NCI-H2081 (cell line): ENCODE measurements at places on chromosomes 3 and 15.

DNA sequence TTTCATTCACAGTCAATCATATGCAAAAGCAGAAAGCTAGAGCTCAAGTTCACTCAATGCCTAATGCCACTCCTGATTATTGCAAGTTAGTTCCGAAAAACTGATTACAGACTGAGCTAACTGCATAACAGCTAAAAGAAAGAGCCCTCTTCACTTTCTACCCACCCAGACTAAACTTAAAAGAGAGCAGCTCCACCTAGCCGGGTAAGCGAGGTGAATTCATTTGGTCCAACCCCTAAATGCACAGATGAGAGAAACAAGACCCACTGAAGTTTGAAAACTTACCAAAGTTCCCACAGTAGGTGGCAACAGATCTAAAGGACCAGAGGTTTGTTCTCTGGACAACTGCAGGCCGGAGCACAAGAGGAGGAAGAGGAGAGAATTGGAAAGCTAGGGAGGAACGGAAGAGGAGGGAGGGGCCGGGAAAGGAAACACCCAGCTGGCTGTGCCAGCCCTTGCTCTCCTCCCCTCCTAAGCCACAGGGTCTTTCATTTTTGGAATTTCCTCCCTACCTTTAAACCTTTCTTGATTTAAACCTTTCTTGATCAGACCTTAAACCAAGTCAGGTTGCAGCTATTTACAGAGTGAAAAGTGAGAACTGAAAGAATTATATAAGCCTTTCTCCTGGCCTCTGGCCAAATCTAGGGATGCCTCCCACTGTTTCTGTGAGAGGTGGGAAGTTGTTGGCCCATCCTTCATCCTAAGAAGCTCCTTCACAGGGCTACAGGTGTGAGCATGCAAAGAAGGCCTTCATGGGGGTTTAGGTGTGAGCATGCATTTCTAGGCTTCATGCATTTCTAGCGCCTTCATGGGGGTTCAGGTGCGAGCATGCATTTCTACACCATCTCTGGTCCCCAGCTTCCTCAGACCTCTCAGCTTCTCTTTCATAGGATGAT is 114.7 kb upstream of the LMOD3 start:
- no peak for DNase-seq

DNA sequence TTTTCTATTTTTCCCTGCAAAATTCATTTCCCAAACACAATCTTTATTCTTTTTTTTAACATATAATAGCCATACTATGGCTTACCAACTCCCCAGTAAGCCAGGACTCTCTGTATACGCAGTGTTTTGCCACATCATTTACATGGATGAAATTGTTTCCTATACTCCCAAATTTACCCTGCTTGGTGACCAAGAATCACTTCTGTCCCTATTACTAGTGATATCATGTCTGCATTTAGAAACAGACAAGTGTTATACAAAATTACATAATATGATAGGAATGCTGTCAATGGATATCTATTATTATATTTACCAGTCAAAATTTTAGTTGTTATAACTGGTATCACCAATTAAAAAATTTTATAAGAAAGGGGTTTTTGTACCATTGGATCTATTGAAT is 77.8 kb downstream of the LIPC start:
- no peak for DNase-seq

GRCh38 chr15:27683121-27683520 is 416.0 kb downstream of the OCA2 start:
- DNase-seq = no peak

- DNase-seq = no peak
Observed at GRCh38 chr3:149307435-149307783, 26.0 kb downstream of the TM4SF18 start.

GRCh38 chr3:96966181-96966929 is 152.0 kb downstream of the EPHA6 start:
- DNase-seq = no peak

- no peak for DNase-seq
Observed at GRCh38 chr3:9743548-9743947, 6.2 kb upstream of the OGG1 start.

GRCh38 chr3:178795349-178795748 is 259.1 kb downstream of the KCNMB2 start:
- no peak for DNase-seq

DNA sequence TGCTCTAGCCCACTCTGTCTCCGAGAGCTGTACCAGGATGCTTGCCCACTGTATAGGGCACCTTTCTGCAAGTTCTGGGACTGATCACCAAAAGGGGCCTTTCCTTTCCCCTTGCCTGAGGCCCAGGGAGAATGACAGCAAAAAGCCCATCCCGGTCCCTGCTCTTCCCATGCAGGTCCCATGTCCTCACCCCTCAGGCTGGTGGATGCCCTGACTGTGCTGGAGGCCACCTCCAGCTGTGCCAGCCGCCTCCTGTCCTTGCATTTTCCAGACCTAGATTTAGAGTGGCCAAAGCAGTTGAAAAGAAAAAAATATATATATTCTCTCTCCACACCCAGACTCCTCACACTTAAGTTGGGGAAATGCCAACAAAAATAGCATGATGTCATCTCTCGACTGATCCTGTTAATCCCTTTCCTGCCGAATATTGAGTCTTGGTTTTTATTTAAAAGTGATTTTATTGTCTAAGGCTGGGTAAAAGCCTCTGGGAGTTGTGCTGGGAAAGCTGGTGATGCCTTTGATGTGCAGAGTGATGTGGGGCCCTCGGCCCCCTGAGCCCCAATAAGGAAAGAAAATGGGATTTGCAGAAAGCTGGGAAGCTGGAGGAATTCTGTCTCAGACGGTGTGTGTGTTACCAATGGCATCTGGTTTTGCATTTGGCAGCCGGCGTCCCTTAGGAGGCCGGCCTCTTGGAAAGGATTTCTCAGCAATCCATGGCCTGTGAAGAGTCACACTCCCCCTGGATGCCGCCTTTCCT is 29.3 kb upstream of the TPM1 start:
- no peak for DNase-seq

- no peak for DNase-seq
Observed at GRCh38 chr15:40567111-40567510, 2.0 kb upstream of the RPUSD2 start.

DNA sequence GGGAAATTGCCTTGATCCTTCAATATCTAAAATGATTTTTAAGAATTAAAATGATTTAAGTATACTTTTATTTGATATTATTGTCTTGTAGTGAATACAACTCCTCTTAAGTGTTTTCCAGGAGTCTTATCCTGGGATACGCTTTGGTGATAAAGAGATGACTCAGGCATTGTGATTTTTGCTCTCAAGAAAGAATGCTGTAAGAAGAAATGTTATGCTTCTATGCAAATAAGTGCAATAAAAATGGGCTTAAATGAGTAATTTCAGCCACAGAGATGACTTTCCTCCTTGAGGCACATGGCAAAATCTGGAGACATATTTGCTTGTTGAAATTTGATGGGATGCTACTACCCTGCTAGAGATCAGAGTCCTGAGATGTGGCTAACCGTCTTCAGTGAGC is 358.6 kb upstream of the BCHE start:
- DNase-seq = no peak

DNA sequence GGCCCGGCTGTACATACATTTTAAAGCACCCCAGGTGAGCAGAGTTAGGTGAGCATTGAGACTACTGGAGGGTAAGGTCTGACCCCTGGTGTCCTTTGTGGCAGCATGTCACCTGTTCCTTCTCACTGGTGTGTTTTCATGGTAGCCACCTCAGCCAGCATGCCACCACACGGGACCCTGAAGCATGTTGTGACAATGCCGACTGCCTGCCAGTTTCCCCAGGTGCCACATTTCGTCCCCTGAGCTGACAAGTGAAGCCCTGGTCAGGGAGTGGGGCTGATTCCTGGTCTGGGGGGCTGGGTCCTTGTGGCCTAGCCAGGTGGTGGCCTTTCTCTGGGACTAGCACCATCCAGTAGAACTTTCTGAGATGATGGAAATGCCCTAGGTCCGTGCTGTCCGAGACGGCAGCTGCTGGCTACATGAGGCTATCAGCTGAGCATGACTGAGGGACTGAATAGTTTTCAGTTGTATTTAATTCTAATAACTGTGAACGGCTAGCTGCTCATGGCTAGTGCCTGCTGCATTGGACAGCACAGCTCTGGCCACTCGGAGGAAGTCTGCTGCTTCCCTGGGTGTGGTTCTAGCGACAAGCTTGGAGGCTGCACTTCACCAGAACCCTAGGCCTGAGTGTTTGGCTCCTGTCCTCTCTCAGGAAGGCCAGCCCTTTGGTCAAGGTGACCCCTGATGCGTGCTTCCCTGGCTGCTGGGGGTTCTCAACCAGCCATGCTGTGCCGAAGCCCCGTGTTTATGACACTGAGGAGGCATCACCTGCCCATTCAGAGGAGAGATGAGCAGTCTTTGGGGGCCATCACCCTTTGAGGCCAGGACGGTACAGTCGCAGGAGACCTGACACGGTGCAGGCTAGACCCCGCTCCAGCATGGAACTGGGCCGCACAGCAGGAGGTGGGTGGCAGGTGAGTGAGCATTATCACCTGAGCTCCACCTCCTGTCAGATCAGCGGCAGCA is 3.9 kb downstream of the C3orf22 start:
- no peak for DNase-seq

- no peak for DNase-seq
Observed at GRCh38 chr3:55899887-55900286, 412.8 kb upstream of the WNT5A start.

- no peak for DNase-seq
Observed at GRCh38 chr3:10379961-10380360, 59.0 kb upstream of the SEC13 start.

- no peak for DNase-seq
Observed at GRCh38 chr15:99574048-99574447, 8.3 kb downstream of the MEF2A start.

- DNase-seq = no peak
Observed at GRCh38 chr3:43455233-43455632, 166.6 kb downstream of the ANO10 start.

GRCh38 chr3:17009826-17010225 is 125.1 kb downstream of the PLCL2 start:
- DNase-seq = no peak

GRCh38 chr3:69691860-69692259 is 47.4 kb upstream of the MITF start:
- no peak for DNase-seq

GRCh38 chr3:54818486-54818885 is 109.4 kb downstream of the LRTM1 start:
- no peak for DNase-seq

DNA sequence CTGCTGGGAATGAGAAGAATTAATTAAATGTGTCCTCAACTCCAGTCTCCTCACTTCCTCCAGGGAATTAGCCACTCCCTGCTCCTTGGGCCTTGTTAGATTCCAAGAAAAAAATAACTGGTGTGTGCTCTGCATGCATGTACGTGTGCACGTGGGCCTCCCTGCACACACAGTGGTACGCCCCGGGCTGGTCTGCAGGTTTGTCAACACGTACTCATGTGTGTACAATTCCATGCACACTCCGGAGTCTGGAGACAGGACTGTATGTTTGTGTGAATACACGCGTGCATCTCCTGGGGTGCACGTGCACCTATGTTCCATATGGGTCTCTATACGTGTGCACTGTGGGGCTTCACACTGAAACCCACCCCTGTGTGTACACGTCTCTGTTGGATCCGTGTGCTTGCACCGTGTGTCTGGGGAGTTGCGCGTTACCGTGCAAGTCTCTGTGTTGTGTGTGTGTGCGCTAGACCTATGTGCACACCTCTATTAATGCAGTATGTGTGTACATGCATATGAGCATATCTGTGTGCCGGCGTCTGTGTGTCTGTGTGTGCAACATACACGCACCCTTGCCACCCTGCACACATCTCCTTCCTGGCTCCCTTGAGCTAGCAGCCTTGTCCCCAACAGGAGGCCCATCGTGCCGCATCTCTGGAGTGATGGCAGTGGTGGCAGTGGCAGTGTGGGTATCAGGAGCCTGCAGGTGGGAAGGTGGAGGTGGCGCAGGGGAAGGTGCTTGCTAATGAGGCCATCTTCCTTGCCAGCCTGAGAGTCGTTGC is 210.1 kb downstream of the TBC1D2B start:
- DNase-seq = no peak

GRCh38 chr3:149848238-149848637 is 35.2 kb downstream of the RNF13 start:
- no peak for DNase-seq

DNA sequence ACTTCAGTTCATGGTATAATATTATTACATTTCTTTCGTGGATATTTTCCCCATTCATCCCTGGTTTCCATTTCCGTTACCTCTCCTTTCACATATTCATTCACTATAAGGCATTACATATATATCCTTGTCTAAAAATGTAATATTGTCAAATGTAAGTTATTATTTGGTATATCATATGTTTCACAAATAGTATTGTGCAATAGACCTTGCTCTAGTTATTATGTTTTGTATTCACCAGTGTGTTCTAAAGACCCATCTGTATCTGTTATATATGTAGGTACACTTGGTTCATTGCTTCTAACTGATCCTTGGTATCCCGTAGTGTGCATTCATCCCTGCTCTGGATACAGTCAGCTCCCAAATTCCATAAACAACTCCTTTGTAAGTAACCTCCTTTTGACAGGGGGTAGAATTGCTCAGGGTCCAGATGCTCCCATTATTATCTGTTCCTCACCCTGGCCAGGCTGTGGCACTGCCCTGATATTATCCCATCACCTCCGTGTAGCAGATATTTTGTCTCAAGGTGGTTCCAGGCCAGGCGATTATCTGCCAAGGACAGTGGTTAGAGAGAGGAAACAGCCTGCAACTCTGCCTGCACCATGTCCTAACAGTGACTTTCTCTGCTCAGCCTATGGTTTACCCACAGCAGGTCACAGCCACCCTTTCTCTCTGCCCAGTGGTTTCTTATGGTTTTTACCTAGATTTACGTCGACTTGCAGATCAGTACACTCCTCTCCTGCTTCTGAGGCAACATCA is 29.2 kb downstream of the PAQR9 start:
- DNase-seq = no peak

DNA sequence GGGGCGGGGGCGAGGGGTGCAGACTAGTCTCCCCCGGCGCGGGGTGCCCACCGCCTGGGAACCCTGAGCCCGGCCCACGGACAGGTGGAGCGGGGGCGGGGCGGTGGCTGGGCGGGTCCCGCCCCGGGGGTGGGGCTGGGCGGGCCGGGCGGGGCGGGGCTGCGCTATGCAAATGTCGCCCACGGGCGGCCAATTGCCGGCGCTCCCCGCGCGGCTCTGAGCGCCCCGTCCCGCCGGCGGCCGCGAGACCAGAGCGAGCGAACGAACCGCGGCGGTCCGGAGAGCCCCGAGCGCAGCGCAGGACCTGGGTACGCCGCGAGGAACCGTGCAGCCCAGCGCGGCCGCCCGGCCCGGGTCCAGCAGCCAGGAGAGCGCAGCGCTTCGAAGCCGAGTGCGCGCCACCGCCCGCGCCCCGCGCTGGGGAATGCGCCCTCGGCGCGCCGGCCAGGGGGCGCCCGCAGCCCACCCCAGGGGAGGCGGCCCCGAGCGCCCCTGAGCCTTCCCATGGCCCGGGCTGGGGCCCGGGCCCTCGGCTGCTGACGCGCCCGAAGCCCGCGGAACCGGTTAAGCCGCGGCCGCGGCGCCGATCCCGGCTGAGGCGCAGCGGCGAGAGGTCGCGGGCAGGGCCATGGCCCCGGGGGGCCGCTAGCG is at the start of gene SEMA3F:
Gene SEMA3F (plus strand): TSS at position 485 of the 651 bp plus-strand sequence. CDS start 4,299 bp downstream, outside the sequence.
- peak; percentile 20 for DNase-seq

GRCh38 chr15:68822818-68823217 is 2.1 kb upstream of the ANP32A start:
- DNase-seq = no peak

GRCh38 chr3:59762941-59763340 is 713.1 kb upstream of the CFAP20DC start:
- no peak for DNase-seq

- DNase-seq = peak; percentile 58
Observed at GRCh38 chr3:77259694-77260093, 219.8 kb downstream of the ROBO2 start.

- no peak for DNase-seq
Observed at GRCh38 chr3:58704745-58705144, 38.2 kb upstream of the FAM3D start.
